Lung microvascular endothelial cell (primary cell): ENCODE measurements at places on chromosomes 16 and 17.

DNA sequence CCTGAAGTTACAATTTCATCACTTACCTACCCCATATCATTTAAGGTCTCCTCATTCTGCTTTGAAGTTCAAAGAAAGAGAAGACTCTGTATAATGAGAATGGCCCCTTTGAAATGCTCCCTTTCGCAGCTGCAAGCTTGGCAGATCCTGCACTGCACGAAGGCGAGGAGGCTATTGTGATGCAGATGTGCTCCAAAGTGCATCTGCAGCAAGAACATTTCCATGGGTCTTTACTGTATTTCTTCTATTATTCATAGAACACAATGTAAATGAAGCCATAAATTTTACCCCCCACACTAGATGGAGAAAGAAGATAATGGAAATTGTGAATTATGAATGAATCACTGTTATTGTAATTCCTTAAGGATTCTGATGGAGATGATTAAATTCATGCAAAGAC is 178.7 kb downstream of the CHD9NB start:
- no peak for DNase-seq

- DNase-seq: no peak
Measured at GRCh38 chr16:56300891-56301850, 109.9 kb downstream of the GNAO1 start.

DNA sequence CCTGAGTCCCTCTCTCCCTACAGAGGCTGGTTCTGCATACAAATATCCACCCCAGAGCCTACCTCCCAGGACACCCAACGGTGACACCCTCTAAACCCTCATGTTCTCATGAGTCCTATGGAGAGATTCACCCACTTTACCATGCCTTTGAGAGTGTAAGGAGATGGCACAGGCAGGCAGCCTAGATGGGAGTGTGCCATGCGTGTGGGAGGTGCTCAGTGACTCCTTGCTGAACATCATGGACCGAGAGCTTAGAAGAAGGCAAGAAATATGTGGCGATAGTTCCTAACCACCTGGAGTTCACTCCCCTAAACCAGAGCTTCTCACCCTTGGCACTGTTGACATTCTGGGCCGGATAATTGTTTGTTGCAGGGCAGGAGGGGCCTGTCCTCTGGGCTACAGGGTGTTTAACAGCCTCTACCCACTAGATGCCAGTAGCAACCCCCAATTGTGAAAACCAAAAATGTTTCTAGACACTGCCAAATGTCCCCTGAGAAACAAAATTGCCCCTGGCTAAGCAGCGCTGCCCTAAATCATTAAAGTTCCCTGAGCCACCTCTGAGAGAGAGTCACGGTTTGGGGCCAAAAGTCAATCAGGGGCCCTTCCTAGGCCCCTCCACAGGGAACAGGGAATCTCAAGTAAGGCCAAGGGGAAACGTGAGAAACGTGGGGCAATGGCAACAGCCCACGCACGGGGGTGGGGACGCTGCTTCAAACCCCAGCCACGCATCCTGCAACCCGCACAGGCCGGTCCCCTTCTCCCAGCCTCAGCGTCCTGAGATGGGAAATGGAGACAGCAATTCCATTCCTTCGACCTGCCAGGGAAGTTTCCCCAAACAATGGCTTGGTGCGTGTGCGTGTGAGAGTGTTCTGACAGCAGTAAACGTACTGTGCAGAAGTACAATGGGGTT is 66.8 kb downstream of the C16orf78 start:
- no peak for DNase-seq

GRCh38 chr17:32486111-32486700 is 587 bp upstream of the CDK5R1 start:
- peak; percentile 88 for DNase-seq

GRCh38 chr16:81466356-81466980 is 21.9 kb downstream of the CMIP start:
- DNase-seq: no peak

- DNase-seq: no peak
Measured at GRCh38 chr17:34156401-34156740, 98.7 kb upstream of the CCL2 start.

- no peak for DNase-seq
Measured at GRCh38 chr17:13813347-13814240, 211.9 kb upstream of the HS3ST3A1 start.

GRCh38 chr16:72677662-72678447 is 370.1 kb downstream of the ZFHX3 start:
- DNase-seq: no peak
